ENCODE measurements at places on chromosomes 2 and 18.

- no peak for DNase-seq
Measured at GRCh38 chr18:23495723-23496440, 7.4 kb upstream of the RMC1 start.

DNA sequence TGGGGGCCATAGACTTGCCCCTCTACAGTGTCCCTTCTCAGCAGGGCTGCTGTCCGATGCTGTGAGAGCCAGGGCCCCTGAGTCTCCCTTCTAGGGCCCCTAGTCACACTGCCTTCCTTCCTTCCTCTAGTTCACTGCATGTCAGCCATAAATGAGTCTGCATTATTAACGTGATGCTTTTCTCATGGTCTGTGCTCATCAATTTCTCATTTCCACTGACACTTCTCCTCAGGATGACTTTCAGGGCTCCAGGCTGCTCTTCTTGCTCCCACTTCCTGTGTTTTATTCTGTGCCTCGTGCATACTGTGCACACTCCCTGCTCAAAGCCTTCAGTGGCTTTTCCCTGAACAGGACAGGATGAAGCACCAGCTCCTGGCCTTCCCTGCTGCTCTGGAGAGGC is 146.5 kb downstream of the FAM210A start:
- DNase-seq, result no peak

GRCh38 chr2:144712550-144712940 is 192.6 kb upstream of the ZEB2 start:
- DNase-seq, result no peak

DNA sequence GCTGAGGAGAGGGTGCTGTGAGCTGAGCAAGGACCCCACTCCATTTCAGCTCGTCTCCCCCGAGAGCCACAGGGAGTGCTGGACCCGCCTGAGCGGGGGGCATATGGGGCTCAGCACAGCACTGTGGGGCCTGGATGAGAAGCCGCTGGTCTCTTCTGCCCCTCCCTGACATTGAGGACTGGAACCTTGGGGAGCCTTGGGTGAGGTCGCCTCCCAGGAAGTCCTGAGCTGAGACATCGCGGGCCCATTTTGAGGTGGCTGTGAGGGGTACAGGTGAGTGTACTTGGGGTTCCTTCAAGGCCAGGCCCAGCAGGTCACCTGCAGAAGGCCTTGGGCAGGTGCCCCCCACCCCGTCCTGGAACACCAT is 3.1 kb upstream of the AQP12A start:
- DNase-seq, result no peak

DNA sequence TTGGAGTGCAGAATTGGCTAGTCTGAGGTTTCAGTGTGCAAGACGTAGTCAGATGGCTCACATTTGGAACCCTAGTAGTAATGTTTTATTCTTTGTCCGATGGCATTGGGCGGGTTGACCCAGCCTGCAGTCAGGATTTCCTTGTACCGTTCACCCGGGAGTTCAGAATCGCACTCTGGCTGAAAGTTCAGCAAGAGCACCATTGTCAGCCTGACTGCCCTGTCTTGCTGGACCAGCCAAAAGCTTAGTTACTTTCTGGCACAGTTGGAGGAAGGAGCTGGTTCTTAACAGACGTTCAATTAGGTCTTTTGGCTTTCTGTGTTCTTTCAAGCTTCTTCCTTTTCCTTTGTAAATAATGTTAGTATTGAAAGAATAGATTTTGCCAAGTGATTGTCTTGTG is 18.6 kb downstream of the RMC1 start:
- no peak for DNase-seq

DNA sequence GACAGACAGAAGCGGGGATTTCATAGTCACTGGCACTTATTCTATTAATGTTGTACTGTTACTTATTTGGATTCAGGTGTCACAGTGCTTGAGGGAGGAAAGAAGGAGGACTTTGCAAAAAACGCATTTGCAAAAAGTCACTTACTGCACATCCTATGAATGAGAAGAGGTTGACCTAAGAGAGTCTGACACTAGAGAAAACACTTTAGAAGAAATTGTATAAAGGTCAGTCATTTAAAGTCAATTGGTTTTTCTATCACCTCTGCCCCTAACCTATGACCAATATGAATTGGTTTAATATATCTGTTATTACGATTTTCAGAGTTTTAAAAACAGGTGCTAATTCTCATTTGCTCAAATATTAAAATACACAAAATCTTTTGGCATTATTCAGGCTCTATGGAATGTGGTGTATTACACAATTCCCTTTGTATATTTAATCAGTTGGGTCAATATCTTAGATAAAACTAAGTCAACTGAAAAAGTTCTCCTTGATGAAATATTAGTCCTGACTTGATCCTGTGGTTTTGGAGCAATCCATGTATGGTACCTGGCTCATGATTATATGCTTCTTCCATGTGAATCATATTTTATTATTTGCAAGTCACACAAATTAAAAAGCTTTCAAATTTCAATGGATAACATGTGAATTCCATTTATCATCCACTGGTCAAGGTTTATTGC is 157.4 kb downstream of the CDH2 start:
- DNase-seq, result no peak

GRCh38 chr18:59932401-59932800 is 32.6 kb downstream of the PMAIP1 start:
- DNase-seq, result no peak

- DNase-seq, result no peak
Measured at GRCh38 chr2:218020966-218021535, 18.3 kb upstream of the TNS1 start.

GRCh38 chr2:98012561-98012991 is 16.8 kb upstream of the TMEM131 start:
- no peak for DNase-seq

- DNase-seq, result no peak
Measured at GRCh38 chr18:52190631-52191030, 149.4 kb upstream of the DCC start.

DNA sequence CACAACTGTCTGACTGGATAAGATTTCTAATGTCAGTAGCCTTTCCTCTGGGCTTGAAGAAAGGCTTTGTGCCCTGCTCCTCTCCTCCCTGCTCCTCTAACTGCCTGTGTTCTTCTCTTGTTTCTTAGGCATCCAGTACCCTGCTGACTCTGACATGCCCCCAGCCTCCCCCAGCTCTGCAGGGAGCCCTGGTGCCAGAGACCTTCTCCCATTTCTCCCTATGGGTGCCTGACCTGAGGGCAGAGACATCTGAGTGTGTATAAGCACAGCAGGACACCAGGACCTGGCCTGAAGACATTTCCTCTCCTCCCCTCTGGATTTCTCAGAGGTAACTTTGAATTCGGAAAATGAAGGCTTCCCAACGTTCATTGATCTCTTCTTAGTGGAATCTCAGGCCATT is 23.6 kb downstream of the RNF144A start:
- DNase-seq, result no peak

- DNase-seq, result no peak
Measured at GRCh38 chr2:174929786-174930185, 75.4 kb downstream of the CHN1 start.

- DNase-seq, result peak; percentile 45
Measured at GRCh38 chr2:128661311-128661710, 342.6 kb upstream of the HS6ST1 start.

GRCh38 chr18:22171258-22172119 is 2.1 kb downstream of the GATA6 start:
- no peak for DNase-seq

- no peak for DNase-seq
Measured at GRCh38 chr2:37550190-37550589, 121.3 kb downstream of the CDC42EP3 start.

GRCh38 chr2:174802459-174802858 is 38.2 kb upstream of the CHRNA1 start:
- no peak for DNase-seq

DNA sequence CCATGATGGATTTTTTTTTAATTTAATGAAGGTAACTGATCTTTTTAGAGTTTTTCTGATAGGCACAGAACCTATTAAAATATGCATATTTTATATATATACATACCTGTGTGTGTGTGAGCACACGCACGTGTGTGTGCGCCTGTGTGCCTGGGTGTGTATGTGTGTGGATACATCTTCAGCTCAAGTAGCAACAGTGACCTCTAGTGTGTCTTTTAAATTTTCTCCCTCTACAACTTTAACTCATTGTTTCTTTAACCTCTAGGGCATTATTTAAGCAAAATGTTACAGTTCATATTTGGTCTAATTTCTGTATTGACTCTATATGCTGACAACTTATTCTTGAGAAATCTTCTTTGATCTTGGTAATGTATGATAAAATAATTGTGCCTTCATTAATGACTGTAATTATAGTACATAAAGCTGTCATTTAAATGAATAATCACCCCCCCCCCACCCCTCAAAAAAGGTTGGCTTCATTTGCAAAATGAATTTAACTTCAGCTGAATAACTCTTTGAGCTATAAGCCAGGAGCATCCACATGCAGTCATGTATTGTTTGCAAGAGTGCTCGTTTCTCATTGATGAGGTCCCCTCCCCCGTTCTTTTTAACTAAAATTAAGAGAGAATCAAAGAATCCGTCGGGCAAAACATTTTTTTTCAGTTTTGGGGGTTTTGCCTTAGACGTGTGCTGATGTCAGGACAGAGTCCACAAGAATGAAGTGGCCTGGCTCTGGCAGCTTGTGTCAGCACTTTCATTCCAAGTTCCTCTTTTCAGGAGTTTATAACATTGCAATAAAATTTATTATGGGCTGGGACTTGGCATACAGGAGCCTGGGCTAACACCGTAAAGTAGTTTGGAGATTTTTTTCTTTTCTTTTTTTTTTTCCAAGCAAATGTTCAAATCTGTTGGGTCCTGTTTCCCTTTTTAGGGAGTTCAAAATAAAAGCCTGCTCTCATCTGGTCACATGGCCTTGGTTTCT is 80.0 kb downstream of the ETAA1 start:
- no peak for DNase-seq

DNA sequence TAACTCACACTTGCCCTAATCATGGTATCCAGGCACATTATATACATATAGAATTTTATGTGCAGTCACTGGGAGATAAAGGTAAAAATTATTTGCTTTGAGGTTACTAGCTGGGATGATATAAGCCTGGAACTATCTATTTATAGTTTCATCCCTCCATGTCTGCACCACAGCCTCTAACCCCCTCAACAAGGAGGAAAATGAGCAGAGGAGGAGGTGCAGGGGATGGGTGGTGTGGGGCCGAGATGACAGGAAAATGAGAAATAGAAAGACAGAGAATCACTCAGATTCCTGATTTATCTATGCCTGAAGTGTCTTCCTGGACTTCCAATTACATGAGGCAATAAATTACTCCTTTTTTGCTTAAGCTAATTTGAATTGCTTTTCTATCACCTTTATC is 145.2 kb downstream of the PIK3C3 start:
- DNase-seq, result peak; percentile 22

DNA sequence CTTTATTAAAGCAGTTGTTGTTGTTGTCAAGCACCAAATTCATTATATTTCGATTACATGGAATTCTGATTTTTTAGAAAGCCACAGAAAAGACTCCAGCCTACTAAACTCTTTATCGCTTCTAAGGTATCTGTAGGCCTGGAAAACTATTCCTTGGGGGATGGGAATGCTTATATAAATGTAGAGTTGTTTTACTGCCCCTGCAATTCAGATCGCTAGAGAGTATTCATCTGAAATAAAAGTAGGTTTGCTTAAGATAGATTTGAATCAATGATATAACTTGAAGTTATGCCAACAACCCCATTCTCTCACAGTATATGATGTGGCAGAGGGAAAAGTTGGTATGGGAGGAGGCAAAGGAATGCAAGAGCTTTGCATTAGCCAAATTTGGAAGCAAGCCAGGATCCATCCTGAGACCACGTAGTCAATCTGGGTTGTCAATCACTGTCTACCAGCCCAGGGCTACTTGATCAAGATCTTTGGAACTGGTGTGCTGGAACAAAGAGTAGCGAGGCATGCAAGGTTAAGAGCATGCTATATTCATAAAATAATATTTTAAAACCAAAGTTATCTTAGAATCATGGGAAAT is 95.9 kb downstream of the LYPD6B start:
- no peak for DNase-seq

GRCh38 chr2:138183705-138184104 is 219.4 kb downstream of the HNMT start:
- DNase-seq, result no peak

DNA sequence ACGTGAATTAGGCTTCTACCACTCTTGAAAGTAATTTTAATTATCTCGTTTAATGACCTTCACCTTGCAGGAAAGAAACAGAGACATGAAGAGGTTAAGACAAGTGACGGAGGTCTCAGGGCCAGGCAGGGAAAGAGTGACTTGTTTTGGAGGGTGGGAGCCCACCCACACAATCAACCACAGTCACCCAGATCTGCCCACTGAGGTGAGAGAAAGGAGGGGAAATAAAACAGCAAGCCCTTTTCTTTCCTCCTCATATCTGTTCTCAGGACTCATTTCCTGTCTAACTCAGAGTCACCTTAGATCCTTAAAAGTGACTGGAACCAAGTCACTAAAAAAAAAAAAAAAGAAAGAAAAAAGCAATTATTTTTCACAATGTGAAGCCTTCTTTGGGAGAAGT is 26.8 kb downstream of the ATP8B1 start:
- DNase-seq, result no peak

DNA sequence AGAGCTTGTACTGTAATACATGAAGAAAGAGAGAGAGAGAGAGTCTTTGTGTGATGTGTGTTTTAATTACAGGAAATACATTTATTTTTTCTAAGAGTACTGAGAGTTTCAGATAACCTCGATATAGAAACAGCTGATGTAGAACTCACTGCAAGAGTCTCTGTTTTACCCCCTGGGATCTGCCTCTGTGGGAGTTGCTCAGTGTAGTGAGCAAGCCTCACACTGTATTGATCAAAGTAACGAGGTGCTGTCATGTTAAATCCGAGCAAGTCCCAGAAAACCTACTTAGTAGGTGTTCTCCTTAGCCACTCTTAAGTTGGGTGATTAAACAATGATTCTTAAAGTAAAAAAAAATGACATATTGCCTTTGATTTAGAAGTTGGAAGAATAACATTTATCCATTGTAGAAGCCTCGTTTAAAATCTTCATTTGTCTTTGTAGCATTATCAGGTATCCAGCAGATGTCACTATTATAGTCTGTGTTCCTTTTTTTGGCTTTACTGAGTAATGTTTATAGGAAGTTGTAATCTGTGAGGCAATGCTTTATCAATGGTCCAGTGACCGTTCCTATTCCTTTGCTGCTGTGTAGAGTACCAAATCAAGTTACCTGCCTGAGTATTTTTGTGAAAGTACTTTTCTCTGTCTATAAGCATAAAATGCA is 219.0 kb downstream of the MYO3B start:
- DNase-seq, result no peak
